ENCODE measurements at places on chromosomes 12 and 14.

GRCh38 chr12:40054555-40055227 is 51.2 kb downstream of the SLC2A13 start:
- H3K36me3 ChIP-seq, result no peaks in the 10 kb centered on the region
- H3K27ac ChIP-seq, result no peak overlapping the region
- no peak overlapping the region for H3K4me3 ChIP-seq
- DNase-seq, result no peak
- no peaks in the 10 kb centered on the region for H3K27me3 ChIP-seq

- H3K4me1 ChIP-seq, result peaks cover 4% of the 10 kb centered on the region
- no peaks in the 10 kb centered on the region for H3K36me3 ChIP-seq
- DNase-seq, result no peak
- H3K27ac ChIP-seq, result no peak overlapping the region
Measured at GRCh38 chr14:61476754-61477410, 155.5 kb downstream of the PRKCH start.

DNA sequence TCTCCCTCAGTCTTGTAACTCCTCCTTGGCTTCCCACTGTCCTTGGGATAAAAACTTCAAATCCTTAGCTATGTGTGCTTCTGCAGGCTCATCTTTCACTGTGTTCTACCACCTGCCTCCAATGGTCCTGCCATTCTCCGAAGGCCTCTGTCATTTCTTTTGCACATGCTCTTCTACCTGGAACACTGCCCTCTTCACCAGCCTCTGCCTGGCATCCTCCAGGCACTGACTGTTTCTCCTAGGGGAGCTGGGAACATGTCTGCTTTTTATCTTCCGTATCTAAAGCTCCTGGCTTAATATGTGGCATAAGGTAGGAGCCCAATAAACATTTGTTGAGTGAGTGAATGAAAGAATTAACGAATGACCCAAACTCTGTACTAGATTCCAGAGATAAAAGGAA is 603.3 kb upstream of the TMEM132C start:
- peaks cover 1% of the 10 kb centered on the region for H3K27me3 ChIP-seq
- no peak for DNase-seq
- no peak overlapping the region for H3K27ac ChIP-seq
- H3K4me3 ChIP-seq, result no peak overlapping the region
- H3K36me3 ChIP-seq, result no peaks in the 10 kb centered on the region

GRCh38 chr14:105397350-105397931 is 897 bp upstream of the TEX22 start:
- DNase-seq, result no peak
- H3K36me3 ChIP-seq, result no peaks in the 10 kb centered on the region
- no peak overlapping the region for H3K27ac ChIP-seq
- H3K4me3 ChIP-seq, result no peak overlapping the region
- H3K4me1 ChIP-seq, result peaks cover 3% of the 10 kb centered on the region
- peaks cover 4% of the 10 kb centered on the region for H3K27me3 ChIP-seq

DNA sequence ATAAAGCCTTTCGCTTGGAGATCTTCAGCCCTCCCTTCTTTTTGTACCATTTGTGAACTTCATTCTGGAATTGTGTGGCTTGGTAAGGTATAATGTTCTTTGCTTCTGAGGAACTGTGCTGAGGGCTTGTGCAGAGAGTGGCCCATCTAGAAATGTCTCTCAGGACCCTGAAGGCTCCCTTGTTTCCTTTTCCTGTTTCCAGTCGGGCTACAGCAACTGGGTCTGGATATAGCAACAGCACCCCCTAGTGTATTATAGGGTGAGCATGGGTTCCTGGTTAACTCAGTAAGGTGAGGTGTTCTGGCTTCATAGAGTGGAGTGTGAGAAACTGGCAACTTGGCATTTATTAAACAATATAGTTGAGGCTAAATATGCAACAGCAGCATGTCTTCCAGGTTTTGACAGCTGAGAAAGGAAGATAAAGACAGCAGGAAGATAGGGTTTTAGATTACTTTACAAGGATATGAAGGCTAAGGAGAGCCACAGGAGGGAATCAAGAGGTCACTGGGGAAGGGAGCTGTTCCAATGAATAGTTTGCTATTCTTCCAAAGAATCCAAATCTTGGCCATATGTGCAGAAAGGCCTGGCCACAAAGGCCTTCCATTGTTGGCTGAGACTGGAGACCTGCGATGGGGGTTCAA is 49.1 kb upstream of the RNU6-8 start:
- H3K27me3 ChIP-seq, result no peaks in the 10 kb centered on the region
- no peak overlapping the region for H3K27ac ChIP-seq
- H3K4me1 ChIP-seq, result no peaks in the 10 kb centered on the region
- no peaks in the 10 kb centered on the region for H3K36me3 ChIP-seq
- DNase-seq, result no peak
- H3K4me3 ChIP-seq, result no peak overlapping the region

DNA sequence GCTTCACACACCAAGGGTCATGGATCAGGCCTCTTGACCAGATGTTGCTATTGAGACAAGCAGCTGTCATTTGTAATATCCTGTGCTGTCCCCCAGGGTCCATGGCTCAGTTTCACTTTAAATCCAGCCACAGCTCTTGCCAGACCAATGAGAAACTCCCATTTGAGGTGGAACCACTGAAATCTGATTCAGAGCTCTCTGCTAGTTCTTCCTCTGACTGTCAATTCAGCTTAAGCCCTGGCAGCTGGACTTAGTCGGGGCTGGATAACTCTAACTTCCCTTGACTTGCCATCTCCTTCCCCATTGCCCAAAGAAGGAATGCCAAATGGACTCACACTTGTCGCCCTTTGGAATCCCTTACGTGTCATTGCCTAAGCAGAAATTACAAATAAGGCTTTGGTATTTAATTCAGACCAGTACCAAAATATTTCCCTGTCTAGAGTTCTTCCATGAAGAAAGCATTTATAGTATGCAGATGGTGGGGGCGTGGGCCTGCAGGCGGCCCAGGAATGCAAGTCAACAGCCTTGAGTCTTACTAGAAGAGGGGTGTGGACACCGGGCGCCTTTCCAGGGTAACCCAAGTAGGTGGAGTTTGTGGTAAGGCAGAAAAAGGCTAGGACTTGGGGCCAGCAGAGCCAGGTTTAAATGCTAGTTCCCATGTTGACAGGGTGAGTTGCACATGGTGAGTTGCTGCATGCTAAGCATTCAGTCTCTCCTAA is 96.9 kb upstream of the TMPO start:
- 0 out of 2 replicates have a peak, but pooled peaks cover 2% of the 10 kb centered on the region for H3K4me1 ChIP-seq
- no peak overlapping the region for H3K27ac ChIP-seq
- H3K27me3 ChIP-seq, result no peaks in the 10 kb centered on the region
- no peak for DNase-seq

DNA sequence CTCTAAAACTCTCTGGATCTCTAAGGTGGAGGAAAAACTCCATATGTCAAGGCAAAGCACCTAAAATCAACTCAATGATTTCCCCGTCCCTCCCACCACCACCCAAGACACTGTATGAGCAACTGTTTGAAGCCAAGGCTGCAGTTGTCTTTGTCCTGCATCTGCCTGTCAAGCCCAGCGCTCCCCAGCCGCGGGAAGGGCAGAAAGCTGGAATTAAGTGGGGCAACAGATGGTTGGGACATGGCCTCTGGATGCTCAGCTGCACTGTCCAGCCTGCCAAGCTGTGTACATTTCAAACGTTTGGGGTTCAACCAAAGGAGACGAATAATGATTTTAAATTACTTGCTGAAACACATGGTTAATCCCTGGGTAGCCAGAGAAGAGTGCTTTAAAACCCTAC is 42.2 kb upstream of the PTGR2 start:
- no peaks in the 10 kb centered on the region for H3K4me1 ChIP-seq
- DNase-seq, result no peak
- no peaks in the 10 kb centered on the region for H3K36me3 ChIP-seq

GRCh38 chr12:12445165-12445881 is 88.4 kb downstream of the BORCS5 start:
- no peaks in the 10 kb centered on the region for H3K36me3 ChIP-seq
- no peak overlapping the region for H3K4me3 ChIP-seq
- H3K4me1 ChIP-seq, result no peaks in the 10 kb centered on the region
- no peak for DNase-seq
- no peaks in the 10 kb centered on the region for H3K27me3 ChIP-seq

- H3K4me1 ChIP-seq, result no peaks in the 10 kb centered on the region
- peaks cover 2% of the 10 kb centered on the region for H3K36me3 ChIP-seq
- no peak for DNase-seq
- no peak overlapping the region for H3K27ac ChIP-seq
- H3K27me3 ChIP-seq, result no peaks in the 10 kb centered on the region
Measured at GRCh38 chr12:111846016-111846415, 4.0 kb downstream of the MAPKAPK5 start.

GRCh38 chr14:96252999-96253539 is 2.9 kb upstream of the BDKRB1 start:
- no peak overlapping the region for H3K27ac ChIP-seq
- no peaks in the 10 kb centered on the region for H3K27me3 ChIP-seq
- H3K4me1 ChIP-seq, result 0 out of 2 replicates have a peak, but pooled peaks cover 4% of the 10 kb centered on the region
- DNase-seq, result peak; percentile 21
- H3K36me3 ChIP-seq, result no peaks in the 10 kb centered on the region

GRCh38 chr14:69263364-69263763 is 3.4 kb downstream of the GALNT16 start:
- H3K36me3 ChIP-seq, result no peaks in the 10 kb centered on the region
- no peak for DNase-seq
- H3K4me3 ChIP-seq, result no peak overlapping the region

- H3K36me3 ChIP-seq, result no peaks in the 10 kb centered on the region
- no peak overlapping the region for H3K4me3 ChIP-seq
- H3K4me1 ChIP-seq, result no peaks in the 10 kb centered on the region
- no peak for DNase-seq
- no peak overlapping the region for H3K27ac ChIP-seq
Measured at GRCh38 chr14:65738339-65738738, 325.8 kb downstream of the FUT8 start.

DNA sequence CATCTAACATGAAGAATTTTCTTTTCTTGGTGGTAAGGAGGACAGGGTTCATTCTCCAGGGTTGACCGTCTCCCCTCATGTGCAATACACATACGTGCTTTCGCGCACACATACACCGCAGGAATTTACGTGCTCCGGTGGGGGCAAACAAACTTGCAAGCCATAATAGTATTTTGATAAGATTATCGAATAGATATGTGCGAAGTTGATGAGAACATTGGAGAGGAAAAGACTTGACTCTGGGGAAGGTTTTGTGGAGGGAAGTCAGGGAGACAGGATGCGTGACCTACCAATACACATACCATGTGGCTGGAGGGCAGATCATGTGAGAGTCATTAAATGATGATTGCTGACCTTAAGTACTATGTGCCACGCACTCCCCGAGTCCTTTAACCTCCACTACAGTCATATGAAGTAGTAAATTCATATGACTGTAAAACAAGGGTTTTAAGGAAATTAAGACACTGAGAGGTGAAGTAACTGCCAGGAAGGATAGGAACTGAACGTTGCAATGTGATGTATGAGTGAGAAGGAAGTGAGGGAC is 921 bp downstream of the RAD51B start:
- no peaks in the 10 kb centered on the region for H3K27me3 ChIP-seq
- no peak for DNase-seq
- H3K4me1 ChIP-seq, result peaks cover 5% of the 10 kb centered on the region
- no peaks in the 10 kb centered on the region for H3K36me3 ChIP-seq
- peak overlapping the region; percentile 97 for H3K4me3 ChIP-seq

GRCh38 chr14:24361326-24361725 is 6.7 kb upstream of the NFATC4 start:
- no peak for DNase-seq
- no peak overlapping the region for H3K4me3 ChIP-seq
- no peak overlapping the region for H3K27ac ChIP-seq
- H3K27me3 ChIP-seq, result peaks cover 3% of the 10 kb centered on the region
- no peaks in the 10 kb centered on the region for H3K4me1 ChIP-seq
- H3K36me3 ChIP-seq, result no peaks in the 10 kb centered on the region

- no peak overlapping the region for H3K4me3 ChIP-seq
- no peak for DNase-seq
- H3K27me3 ChIP-seq, result no peaks in the 10 kb centered on the region
- H3K4me1 ChIP-seq, result peaks cover 8% of the 10 kb centered on the region
Measured at GRCh38 chr12:78916845-78917480, 52.4 kb downstream of the SYT1 start.

DNA sequence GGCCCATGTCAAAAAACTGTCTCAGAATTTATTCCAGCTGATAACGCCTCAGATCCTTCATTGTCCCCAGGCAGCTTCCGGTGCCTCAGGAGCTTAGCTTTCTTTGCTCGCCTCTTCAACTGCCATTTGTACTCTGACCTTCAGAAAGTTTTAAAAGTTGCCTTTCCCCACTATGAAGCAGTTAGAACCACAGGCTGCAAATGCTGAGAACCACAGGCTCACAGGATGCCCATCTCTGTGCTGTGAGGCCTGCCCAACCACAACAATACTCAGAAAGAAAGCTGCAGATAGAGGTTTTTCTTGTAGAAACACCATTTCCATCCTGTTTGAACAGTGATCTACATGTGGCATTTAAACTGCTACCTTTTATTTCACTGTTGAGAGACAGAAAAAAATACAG is 131.1 kb downstream of the PRKCH start:
- no peak for DNase-seq
- no peak overlapping the region for H3K27ac ChIP-seq
- H3K4me1 ChIP-seq, result no peaks in the 10 kb centered on the region

DNA sequence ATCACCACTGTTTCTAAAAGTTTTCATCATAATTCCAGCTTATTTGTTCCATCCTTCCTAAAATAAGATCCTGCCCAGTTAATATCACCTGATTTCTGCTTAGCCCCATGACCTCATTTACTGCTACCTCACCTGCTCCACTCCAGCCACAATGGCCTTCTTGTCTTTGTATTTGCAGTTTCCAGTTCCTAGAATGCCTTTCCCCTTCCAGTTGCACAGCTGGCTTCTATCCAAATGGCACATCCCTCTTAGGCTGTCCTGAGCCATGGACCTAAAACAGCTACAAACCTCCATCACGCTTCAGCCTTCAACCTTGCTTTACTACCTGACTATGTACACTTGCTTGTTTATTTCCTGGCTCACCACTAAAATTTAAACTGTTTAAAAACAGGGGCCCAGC is 6.5 kb upstream of the LGMN start:
- H3K27me3 ChIP-seq, result no peaks in the 10 kb centered on the region
- no peak overlapping the region for H3K4me3 ChIP-seq
- no peaks in the 10 kb centered on the region for H3K4me1 ChIP-seq
- H3K36me3 ChIP-seq, result no peaks in the 10 kb centered on the region

DNA sequence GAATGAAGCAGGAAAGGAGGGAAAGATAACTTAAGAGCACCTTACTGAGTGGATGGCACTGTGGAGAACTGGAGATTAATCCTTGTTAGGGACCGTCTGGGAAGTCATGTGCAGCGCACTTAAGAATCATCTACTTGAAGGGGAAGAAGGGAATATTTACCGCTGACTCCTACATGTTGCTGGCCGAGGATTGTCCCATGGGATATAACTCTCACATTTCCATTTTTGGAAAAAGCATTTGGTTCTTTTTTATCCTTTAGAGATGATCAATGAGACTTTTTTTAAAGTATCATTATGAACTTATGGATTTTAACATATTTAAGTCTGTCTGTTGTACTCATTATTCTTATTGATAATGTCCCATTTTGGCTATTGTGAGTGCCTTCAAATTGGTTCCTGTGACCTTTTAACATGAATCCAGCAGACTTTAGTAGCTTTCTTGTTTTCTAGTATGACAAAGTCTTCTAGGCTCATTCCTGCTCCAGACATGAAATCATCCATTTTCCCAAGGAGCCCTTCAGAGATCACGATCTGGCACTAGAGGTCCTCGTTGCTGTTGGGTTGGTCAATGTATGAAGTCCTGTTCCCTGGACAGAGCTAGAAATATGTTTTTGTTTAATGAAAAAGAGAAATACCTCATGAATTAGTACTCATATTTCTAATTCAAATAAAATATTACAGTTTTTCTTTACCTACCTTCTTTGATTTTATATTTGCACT is 20.2 kb upstream of the FAM234B start:
- H3K36me3 ChIP-seq, result no peaks in the 10 kb centered on the region
- no peaks in the 10 kb centered on the region for H3K27me3 ChIP-seq
- H3K27ac ChIP-seq, result no peak overlapping the region
- peaks cover 3% of the 10 kb centered on the region for H3K4me1 ChIP-seq
- no peak overlapping the region for H3K4me3 ChIP-seq

Measured in H1 (cell line).